ENCODE measurements at places on chromosomes 16 and 17. TPM values are rescaled to one million over a fixed set of nuclear protein-coding genes. Genes with fewer than 3 reads are reported as not detected.

The KRTAP4-8 gene
- total RNA-seq = not detected

The EPN3 gene
- not detected for total RNA-seq

The CDH11 gene
- not detected for total RNA-seq

The PRDM7 gene
- total RNA-seq = not detected

The GNG13 gene
- not detected for total RNA-seq

The TAF1C gene
- 102 TPM for total RNA-seq

The KCNH6 gene
- not detected for total RNA-seq

The CARD14 gene
- total RNA-seq = 0.09 TPM

GRCh38 chr16:69314534-69314933 is 3.4 kb downstream of the VPS4A start:
- peaks cover 51% of the 10 kb centered on the region for H3K36me3 ChIP-seq
- H3K27ac ChIP-seq = no peak overlapping the region
- H3K4me3 ChIP-seq = no peak overlapping the region
- H3K4me1 ChIP-seq = peaks cover 28% of the 10 kb centered on the region
- H3K27me3 ChIP-seq = no peaks in the 10 kb centered on the region

DNA sequence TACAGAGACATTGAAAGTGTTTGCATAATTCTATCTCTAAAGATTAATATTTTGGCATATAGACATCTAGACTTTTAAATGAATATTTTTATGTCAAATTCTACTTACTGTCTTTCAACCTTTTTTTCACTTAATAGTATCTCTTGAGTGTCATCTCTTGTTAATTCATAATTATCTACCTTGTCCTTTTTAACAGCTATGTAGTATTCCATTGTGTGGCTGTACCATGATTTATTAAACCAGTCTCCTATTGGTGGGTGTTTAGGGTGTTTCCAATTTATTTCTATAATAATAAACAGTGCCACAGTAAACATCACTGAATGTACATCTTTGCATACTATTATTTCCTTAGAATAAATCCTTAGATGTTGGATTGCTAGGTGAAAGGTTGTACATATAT is 16.3 kb upstream of the RNF222 start:
- no peak for DNase-seq
- H3K36me3 ChIP-seq = no peaks in the 10 kb centered on the region
- H3K4me1 ChIP-seq = peaks cover 20% of the 10 kb centered on the region
- H3K4me3 ChIP-seq = no peak overlapping the region

GRCh38 chr16:85393674-85394451 is 219.3 kb upstream of the GSE1 start:
- no peaks in the 10 kb centered on the region for H3K36me3 ChIP-seq
- DNase-seq = peak; percentile 55
- no peaks in the 10 kb centered on the region for H3K27me3 ChIP-seq
- H3K4me1 ChIP-seq = no peaks in the 10 kb centered on the region
- no peak overlapping the region for H3K27ac ChIP-seq
- no peak overlapping the region for H3K4me3 ChIP-seq

DNA sequence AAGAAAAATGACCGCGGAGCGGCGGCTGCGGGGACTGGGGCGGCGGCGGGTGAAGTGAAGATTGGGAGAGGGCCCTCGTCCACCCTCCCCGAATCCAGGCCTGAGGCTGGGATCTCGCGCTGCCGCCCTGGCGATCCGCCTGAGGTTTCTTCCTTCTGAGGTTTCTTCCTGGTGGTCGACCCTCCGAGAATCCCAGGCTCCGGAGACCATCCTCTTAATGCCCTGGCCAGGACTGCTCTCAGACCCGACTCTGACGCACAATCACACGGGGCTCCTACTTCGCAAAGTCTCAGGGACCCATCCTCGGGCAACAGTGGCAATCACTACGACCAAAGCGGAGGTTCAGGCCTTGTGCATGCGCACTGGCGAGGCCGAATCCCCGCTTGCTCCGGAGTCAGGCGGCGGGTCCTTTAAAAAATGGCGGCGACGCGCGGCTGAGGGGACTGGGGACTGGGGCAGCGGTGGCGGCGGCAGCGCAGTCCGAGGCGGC is 18.0 kb upstream of the KCNJ18 start:
- DNase-seq = no peak
- H3K36me3 ChIP-seq = no peaks in the 10 kb centered on the region
- H3K4me3 ChIP-seq = no peak overlapping the region
- H3K27ac ChIP-seq = no peak overlapping the region
- no peaks in the 10 kb centered on the region for H3K4me1 ChIP-seq

GRCh38 chr17:5665164-5665563 is 80.9 kb upstream of the NLRP1 start:
- no peaks in the 10 kb centered on the region for H3K27me3 ChIP-seq
- no peaks in the 10 kb centered on the region for H3K36me3 ChIP-seq
- no peak overlapping the region for H3K4me3 ChIP-seq
- no peak for DNase-seq
- no peaks in the 10 kb centered on the region for H3K4me1 ChIP-seq

DNA sequence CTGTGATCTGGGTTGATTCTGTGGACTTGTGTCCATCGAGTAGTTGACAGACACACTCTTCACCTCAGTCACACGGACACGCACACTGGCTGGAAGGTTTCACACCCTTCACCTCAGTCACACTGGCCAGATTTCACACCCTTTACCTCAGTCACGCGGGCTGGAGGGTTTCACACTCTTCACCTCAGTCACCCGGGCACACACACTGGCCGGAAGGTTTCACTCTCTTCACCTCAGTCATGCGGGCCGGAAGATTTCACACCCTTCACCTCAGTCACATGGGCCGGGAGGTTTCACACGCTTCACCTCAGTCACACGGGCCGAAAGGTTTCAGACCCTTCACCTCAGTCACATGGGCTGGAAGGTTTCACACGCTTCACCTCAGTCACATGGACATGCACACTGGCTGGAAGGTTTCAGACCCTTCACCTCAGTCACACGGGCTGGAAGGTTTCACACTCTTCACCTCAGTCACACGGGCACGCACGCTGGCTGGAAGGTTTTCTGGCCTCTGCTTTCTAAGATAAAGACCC is 96.2 kb downstream of the PGS1 start:
- DNase-seq = peak; percentile 40
- no peaks in the 10 kb centered on the region for H3K36me3 ChIP-seq
- H3K4me3 ChIP-seq = no peak overlapping the region
- peaks cover 11% of the 10 kb centered on the region for H3K4me1 ChIP-seq
- H3K27ac ChIP-seq = no peak overlapping the region
- H3K27me3 ChIP-seq = peaks cover 3% of the 10 kb centered on the region

DNA sequence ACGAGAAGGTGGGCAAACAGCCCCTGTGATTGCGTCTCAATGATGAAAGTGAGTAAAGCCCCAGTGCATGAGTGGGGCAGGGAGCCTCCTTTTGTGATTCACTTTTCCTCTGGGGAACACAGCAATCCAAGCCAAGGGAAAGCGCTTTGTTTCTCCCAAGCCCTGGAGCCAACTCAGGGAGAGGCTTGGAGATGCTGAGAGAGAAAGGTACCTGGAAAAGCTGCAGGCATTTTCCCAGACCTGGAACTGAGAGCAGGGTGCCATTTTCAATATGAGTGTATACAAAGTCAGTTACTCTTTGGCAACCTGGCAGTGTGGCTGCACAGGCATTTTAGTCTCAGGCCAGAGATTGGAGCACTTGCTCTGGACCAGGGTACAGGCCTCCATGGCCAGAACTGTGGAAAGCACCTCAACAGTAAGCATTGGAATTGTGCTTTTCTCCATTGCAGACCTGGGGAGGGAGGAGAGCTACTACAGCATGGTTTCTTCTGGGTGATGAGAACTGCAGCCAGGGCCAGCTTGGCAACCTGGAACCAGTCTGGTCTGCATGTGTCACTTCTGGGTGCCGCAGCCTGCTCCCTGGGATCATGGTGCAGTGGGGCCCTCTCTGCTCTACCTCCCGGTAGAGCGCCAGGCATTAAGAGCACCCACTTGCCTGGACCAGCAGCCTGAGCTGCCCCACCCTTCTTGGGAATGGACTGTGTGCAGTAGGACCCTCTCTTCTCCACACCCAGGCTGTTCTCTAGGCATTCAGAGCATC is 89.0 kb upstream of the CDH5 start:
- peaks cover 4% of the 10 kb centered on the region for H3K27me3 ChIP-seq
- H3K4me3 ChIP-seq = no peak overlapping the region
- H3K27ac ChIP-seq = no peak overlapping the region
- peaks cover 8% of the 10 kb centered on the region for H3K4me1 ChIP-seq

GRCh38 chr17:76969598-76970172 is 101.5 kb downstream of the MGAT5B start:
- no peak overlapping the region for H3K4me3 ChIP-seq
- H3K27ac ChIP-seq = no peak overlapping the region
- no peaks in the 10 kb centered on the region for H3K36me3 ChIP-seq
- DNase-seq = no peak

DNA sequence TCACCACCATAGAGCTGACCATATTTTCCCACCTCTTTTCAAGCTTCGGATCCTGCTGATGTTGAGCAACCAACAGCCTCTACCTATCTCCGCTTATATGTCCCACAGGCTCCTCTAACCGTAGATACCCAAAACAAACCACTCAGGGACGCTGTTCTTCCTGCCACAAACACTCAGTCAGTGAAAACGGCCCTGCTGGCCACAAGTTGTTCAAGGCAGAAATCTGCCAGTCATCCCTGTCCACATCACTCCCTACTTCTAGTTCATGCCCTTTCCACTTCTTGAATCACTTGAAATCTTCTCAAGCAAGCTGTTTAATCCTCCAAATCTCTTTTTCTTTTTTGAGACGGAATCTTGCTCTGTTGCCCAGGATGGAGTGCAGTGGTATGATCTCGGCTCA is 7.9 kb downstream of the RABEP2 start:
- DNase-seq = no peak
- H3K36me3 ChIP-seq = peaks cover 10% of the 10 kb centered on the region
- H3K27ac ChIP-seq = no peak overlapping the region
- no peaks in the 10 kb centered on the region for H3K4me1 ChIP-seq
- H3K4me3 ChIP-seq = no peak overlapping the region

DNA sequence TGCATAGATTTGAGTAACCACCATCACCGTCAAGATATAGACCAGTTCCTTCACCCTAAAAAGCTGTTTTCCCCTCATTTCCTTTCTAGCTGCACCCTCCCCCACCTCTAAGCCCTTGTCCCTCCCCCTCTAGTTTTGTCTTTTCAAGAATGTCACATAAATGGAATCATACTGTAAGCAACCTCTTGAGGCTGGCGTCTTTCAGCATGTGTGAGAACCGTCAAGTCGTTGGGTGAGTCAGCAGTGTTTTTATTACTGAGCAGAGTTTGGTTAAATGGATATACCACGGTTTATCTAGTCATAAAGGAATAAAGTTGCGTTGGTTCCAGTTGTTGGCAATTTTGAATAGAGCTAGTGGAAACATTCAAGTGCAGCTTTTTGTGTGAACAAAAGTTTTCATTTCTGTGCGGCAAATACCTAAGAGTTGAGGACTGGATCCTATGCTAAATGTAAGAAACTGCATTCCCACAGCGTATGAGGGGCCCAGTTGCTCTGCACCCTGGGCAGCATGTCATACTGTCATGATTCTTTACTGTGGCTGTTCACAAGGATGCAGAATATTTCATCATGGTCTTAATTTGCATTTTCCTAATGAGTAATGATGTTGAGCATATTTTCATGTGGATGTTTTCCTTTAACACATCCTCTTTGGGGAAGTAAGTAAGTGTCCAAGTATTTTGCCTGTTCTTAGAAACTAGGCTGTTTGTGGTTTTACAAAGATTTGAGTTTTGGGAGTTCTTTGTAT is 264.3 kb downstream of the CPPED1 start:
- peaks cover 43% of the 10 kb centered on the region for H3K4me1 ChIP-seq
- H3K27ac ChIP-seq = no peak overlapping the region
- H3K27me3 ChIP-seq = no peaks in the 10 kb centered on the region
- H3K4me3 ChIP-seq = no peak overlapping the region
- DNase-seq = no peak
- no peaks in the 10 kb centered on the region for H3K36me3 ChIP-seq

DNA sequence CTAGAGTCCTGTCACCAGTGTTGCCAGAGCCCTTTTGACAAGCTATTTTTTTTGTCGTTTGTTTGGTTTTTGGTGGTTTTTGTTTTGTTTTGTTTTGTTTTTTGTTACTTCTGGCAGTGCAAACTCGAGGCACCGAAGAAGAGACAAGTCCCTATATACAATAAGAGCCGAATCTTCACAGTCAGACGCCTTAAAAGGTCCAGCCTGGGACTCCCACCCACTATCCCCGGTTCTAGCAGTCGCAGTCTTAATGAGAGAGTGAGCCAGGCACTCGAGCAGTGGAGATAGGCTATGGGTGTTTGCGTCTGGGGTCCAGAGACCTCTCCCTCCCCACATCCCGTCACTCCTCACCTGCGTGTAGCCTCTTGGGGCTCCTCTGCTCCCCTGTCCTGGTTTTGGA is 1.9 kb downstream of the OR1F1 start:
- peak overlapping the region; percentile 23 for H3K4me3 ChIP-seq
- peaks cover 64% of the 10 kb centered on the region for H3K27me3 ChIP-seq
- no peak for DNase-seq

DNA sequence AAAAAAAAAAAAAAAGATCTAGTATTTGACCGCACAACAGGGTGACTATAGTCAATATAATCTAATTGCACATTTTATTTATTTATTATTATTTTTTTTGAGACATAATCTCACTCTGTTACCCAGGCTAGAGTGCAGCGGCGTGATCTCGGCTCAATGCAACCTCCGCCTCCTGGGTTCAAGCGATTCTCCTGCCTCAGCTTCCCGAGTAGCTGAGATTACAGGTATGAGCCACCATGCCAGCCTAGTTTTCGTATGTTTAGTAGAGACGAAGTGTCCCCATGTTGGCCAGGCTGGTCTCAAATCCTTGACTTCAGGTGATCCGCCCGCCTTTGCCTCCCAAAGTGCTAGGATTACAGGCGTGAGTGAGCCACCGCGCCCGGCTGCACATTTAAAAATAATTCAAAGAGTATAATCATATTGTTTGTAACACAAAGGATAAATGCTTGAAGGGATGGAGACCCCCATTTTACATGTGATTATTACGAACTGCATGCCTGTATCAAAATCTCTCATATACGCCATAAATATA is 794 bp downstream of the ANKS3 start:
- peaks cover 9% of the 10 kb centered on the region for H3K36me3 ChIP-seq
- peaks cover 15% of the 10 kb centered on the region for H3K4me1 ChIP-seq
- no peak for DNase-seq
- H3K27ac ChIP-seq = peak overlapping the region; percentile 76
- H3K27me3 ChIP-seq = no peaks in the 10 kb centered on the region
